Activated T-helper 1 cell treated with anti-CD3 and anti-CD28 coated beads, Interleukin-12 subunit alpha, Interleukin-12 subunit beta, Interleukin-2, Interleukin-4 antibody, amounts not matched to agents 30 ng/mL and 10 ng/mL and 1 ng/mL, durations not matched to agents 14 hours and 24 hours and 36 hours (primary cell): ENCODE measurements at places on chromosomes 13 and 19. TPM values are rescaled to one million over a fixed set of nuclear protein-coding genes. Genes with fewer than 3 reads are reported as not detected.

- DNase-seq = no peak
Measured at GRCh38 chr19:42466521-42467182, 23.9 kb upstream of the CXCL17 start.

DNA sequence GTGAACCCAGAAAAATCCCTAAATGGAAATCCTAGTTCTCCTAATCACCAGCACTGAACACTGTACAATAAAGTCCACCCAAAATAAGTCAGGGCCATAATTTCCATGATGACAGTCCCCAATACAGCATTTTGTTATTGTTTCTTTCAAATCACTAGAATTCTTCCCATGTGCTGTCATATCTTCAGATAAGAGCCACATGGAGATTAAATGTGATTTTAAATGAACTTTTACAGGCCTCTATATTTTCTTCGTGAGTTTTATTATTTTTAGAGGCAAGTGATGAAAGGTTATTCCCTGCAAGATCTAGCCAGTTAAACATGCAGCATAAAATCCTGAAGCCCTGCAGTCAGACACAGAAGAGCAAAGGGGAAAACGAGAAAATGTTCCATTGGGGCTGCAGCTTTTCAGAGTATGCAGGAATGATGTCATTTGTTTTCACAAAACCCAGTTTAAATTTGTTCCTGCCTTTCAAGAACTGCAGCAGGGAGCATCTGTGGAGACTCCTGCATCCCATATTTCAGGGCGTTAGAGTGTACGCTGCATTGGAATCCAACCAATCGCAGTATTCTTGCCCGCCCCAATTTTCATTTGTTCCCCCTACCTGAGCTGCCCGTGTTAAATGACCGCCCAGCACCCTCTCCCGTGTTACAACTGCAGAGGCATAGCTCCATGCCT, 167.2 kb upstream of the KLF12 start:
- no peak for DNase-seq

LNX2 gene
- 4.1 and 4.5 TPM in 2 replicates for total RNA-seq

SBSN gene
- total RNA-seq = not detected in 2 replicates

DNA sequence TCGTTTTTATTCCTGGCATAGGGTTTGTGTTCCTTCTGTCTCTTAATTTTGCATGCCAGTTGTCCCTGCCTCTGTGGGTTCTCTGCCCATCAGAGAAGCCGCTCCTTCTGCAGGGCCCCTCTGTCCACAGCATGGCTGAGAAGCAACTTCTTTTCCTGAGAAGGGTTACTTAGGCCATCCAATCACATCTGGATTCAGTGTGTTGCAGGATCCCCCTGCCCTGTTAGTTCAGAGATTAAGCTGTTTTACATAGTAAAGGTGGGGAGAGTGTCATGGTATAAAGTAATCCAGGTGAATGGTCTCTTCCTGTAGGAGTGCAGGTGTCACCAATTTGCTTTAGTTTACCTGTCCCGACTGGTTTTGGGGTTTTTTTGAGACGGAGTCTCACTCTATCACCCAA, 22.9 kb upstream of the GARRE1 start:
- no peak for DNase-seq

GRCh38 chr13:42957881-42958280, 34.2 kb downstream of the EPSTI1 start:
- no peak for DNase-seq

CEACAM6 gene
- total RNA-seq = not detected in 2 replicates

PPM1N gene
- 1.0 and 1.3 TPM in 2 replicates for total RNA-seq

ZNF430 gene
- 20.3 and 21.5 TPM in 2 replicates for total RNA-seq

GRCh38 chr13:46332772-46333171, 54.3 kb downstream of the RUBCNL start:
- no peak for DNase-seq

DNA sequence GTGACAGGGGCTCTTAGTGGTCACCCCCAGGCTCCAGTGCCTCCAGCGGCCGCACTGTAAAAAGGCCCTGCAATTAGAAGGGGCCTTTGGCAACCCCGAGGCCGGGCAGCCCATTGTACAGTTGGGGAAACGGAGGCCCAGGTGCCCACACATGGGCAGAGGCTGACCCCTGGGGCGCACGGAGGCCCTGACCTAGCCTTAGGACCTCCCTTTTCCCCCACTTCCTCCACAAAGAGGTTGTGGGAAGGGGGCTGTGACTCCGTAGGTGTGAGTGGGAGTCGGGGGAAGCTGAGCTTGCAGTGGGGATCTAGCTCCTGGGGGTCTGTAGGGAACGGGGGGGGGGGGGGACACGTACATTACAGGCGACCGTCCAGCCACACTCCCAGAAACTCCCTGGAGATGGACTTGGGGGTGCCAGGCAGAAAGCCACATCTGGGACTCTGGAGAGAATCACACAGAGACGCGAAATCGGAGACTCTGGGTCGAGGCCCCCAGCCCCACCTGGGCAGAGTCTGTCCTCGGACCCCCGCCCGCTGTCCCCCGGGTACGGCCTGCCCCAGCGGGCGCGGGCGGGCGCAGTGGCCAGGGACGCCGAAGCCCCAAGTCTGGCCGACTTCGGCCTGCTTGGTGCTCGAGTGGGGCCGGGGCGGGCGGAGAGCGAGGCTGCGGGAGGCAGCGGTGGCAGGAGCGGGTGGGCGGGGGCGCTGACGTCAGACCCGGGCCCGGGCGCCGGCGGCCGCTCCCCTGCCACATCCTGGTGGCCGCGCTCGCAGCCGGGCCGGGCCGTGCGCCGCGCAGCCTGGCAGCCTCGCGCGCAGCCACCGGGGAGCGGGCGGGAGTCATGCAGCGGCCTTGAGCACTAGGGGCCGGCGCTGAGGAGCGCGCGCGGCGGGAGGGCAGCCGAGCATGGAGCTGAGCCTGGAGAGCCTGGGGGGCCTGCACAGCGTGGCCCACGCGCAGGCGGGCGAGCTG, at the start of gene ONECUT3:
Gene ONECUT3 (plus strand): TSS at position 750 of the 972 bp plus-strand sequence. CDS start 157 bp downstream, at position 907.
- no peak for DNase-seq

GRCh38 chr19:32751066-32751465, 31.5 kb downstream of the TDRD12 start:
- DNase-seq = no peak

- DNase-seq = no peak
Measured at GRCh38 chr19:44554641-44555246, 25.3 kb upstream of the CEACAM20 start.

DNA sequence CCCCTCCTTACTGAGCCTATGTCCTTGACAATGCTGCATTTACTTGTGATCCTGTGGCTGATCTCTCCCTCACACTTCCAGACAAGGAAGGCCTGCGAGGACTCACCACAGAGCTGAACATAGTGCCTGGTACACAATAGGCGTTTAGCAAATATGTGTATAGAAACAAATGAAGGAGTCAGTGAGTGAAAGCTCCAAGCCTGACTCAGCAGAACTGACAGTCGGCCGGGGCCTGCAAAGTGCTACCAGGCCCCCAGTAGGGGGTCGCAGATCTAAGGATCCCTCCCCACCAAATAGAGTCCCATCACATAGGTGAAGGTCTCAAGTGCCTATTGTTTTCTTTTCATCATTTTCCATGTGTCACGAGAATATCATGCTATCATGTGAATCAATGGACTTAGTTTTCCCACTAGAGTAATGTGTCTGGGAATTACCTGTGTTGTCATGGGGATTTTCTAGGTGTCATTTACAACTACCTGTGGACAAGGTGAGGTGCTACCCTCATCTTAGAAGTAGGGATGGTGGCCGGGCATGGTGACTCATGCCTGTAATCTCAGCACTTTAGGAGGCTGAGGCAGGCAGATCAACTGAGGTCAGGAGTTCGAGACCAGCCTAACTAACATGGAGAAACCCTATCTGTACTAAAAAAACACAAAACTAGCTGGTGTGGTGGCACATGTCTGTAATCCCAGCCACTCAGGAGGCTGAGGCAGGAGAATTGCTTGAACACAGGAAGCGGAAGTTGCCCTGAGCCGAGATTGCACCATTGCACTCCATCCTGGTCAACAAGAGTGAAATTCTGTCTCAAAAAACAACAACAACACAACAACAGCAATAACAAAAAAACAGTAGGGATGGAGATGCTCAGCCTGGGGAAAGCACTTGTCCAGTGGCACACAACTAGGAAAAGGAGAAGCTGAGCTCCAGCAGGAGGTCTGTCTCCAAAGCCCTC, 50.3 kb upstream of the CYP2A7 start:
- DNase-seq = no peak

GRCh38 chr13:111058796-111059506, 56.2 kb upstream of the ARHGEF7 start:
- DNase-seq = no peak

GRCh38 chr13:91174886-91175501, 172.5 kb upstream of the MIR17HG start:
- DNase-seq = no peak

GRCh38 chr19:43406297-43406696, 8.4 kb upstream of the TEX101 start:
- DNase-seq = no peak

GRCh38 chr13:26220575-26220974, 1.5 kb downstream of the RNF6 start:
- no peak for DNase-seq

POLR1G gene
- 25.3 and 27.2 TPM in 2 replicates for total RNA-seq

DNA sequence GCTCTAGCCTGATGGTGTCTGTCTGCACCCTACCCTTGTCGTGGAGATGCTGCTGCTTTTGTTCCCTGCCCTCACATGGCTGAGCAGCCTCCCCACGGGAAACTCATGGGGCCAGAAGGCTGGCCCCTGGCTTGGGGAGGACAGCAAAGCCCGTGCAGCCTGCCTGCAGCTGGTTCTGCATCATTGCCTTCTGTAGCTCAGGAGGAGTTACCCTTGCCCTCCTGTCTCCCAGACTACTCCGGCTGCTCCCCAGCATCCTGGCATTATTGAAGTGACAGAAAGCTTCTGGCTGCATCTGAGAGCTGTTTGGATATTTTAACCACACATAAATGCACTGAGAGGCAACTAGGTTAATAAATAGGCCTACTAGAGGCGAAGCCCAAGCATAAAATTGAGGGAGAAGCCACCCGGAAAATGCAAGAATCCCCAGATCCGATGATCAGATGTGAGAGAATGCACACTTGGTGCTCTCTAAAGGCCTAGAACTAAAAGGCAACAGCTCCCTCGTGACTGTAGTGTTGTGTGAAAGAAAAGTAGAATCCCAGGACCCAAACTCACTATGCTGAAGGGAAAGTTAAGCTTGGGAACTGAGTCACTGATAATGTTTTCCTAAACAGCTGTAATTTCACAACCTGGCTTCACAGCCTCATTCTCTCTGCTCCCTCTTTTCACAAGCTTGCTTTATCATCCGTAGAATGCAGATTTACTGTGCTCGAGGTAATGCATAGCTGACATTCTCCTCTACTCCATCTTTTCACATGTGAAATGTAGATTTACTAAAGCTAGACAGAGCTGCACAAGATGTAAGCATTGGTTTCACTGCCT, 110.8 kb downstream of the TNFRSF19 start:
- DNase-seq = no peak

GRCh38 chr19:40274585-40275544, 10.3 kb downstream of the AKT2 start:
- DNase-seq = no peak

DNA sequence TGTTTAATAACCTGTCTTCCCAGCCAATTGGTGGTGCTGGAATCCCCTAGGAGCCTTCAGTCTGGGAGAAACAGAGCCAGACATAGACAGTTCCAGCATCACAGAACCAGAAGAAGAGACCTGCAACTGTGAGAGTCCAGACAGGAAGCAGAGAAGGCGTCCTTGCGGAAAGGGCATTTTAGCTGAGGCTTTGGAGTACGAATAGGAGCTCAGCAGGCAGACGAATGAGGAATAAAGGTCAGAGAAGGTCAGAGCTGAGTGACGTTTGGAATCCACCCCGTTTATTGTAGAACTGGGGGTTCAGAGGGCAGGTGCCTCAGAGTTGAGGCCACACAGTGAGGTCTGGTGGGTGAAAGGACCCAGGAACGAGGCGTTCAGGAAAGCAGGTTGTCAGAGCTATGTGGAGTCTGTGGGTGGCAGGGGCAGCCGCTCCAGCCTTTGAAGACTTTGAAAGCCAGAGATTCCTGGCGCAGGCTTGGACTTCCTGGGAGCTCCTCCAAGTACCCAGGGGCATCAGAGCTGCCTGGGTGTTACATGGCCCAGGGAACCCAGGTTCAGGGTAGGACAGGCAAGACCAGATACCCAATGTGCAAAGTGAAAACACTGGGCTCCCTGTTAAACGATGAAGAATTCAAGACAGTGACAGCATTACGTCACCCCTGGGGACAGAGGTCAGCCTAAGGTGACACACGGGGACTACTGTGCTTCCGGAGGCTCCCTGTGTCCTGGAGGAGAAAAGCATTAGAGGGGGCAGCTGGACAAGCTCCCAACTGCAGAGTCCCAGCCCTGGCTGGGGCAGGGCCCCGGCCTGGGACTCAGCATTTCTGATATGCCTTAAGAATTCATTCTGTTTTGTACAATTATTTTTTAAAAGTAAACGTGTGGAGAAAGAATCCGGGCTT, 5.5 kb downstream of the ARRDC2 start:
- DNase-seq = no peak

GRCh38 chr13:44895264-44895952, 93.9 kb downstream of the NUFIP1 start:
- no peak for DNase-seq

GRCh38 chr19:50065938-50066337, 40.1 kb downstream of the ZNF473 start:
- no peak for DNase-seq

ZNF57 gene
- 2.2 and 2.6 TPM in 2 replicates for total RNA-seq

RASGRP4 gene
- total RNA-seq = 1.5 and 1.8 TPM in 2 replicates

- no peak for DNase-seq
Measured at GRCh38 chr13:23500849-23501248, 67.3 kb upstream of the SACS start.

- DNase-seq = no peak
Measured at GRCh38 chr13:113746143-113746525, 12.9 kb upstream of the TMEM255B start.

GRCh38 chr19:47998800-47999199, 4.4 kb downstream of the ELSPBP1 start:
- no peak for DNase-seq
